ENCODE measurements at places on chromosomes 12 and 14.

DNA sequence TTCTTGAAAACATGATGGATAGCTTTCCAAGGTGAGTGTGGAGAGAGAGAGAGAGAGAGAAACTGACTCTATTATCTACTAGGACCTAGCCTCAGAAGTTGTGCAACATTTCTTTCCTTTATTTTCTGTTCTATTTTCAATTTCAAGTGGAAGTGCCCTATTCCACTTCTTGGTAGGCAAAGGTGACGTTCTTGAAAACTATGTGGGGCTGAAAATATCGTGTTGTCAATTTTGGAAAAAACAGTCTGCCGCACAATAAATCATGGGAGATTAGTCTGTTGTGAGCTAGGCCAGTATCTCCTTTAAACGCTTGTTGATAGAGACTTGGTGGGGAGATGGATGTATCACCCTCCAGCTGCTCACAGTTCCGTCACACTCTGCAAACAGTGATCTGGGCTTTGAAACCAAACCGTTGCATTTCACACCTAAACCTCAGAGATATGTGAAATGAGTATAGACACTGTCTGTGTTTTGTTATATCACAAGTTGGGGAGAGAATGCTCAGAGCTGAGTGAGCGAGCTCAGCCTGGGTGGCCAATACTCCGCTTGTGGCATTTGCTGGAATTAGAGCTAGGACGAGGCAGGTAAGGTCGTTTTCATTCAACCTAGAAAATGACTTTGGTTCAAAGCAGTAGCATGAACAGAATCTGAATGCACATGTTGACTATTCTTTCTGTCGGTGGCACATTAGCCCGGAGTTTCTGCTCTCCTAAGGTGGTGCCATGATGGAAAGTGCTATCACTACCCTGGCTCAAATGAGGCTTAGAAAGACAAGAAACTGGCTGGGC, 75.1 kb upstream of the ST8SIA1 start:
- DNase-seq, result no peak

DNA sequence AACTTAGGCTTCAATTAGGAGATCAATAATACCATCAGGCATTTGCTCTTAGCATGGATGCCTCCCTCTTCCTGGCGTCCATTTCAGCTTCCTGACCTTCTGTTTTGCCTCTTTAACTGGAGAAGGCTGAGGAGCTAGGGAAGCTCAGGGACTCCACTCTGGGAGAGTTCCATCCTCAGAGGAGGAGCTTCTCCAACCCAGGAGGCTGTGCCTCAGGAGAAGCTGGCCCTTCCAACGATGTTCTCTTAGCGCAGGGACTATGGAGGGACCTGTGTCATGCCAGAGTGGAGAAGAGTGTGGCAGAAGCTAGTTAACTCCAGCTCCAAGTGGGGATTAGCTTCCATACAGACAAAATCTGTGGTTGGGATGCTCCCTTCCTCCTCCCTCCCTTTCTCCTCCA, 58.0 kb downstream of the KCNA5 start:
- no peak for DNase-seq

GRCh38 chr12:81866081-81866480, 106.9 kb upstream of the PPFIA2 start:
- no peak for DNase-seq

DNA sequence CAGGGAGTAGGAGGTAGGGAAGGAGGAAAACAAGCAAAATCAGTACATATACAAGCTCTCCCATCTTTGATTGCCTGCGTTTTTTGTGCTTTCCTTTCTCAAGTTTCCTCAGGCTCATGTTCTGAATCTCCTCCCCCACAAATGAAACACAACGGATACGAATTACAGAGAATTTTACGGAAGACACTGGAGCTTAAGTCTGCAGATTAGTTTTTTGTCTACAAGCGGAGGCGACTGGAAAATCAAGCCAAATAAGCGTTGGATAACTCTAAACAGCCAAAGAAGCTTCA, 612 bp downstream of the WBP11 start:
- no peak for DNase-seq

DNA sequence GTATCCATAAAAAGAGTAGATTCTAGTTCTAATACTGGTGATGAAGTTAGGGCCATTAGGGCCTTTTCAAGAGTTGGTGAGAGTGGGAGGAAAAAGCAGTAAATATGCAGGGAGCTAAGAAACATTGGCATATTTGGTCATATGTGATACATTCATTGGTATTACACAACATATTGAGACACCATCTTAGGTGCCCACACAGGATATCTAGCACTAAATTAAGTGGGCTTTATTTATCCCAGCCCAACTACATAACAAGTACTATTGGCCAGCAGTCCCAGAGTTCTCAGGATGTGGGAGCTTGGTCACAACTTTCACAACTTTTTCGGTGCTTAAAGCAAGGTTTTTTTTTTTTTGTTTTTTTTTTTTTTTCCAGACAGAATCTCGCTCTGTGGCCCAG, 2.0 kb upstream of the ING4 start:
- no peak for DNase-seq

- no peak for DNase-seq
Observed at GRCh38 chr14:66046591-66046990, 439.6 kb upstream of the CCDC196 start.

DNA sequence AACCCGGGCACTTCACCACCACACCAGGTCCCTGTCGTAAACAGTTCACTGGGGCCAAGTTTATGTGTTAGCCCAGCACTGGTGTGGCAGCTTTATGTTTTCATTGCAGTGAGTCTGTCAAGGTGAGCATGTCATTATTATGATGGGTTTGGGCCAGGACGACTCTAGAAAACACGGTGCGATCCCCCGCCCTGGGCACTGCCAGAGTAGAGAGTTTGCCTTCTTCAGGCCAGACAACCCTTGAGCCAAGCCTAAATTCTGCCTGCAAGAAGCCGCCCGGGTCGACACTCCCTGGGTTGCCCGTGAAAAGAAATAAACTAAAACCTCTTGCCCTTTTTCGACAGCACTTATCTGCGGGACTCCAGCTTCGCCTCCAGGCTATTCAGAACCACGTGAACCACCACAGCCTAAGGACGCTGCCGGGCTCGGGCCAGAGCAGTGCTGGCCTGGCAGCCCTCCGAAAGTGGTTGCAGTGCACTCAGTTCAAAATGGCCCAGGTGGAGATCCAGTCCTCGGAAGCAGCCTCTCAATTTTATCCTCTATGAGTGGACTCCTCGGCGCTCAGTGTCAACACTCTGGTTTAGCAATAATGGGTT, 81.8 kb downstream of the PRIMA1 start:
- DNase-seq, result no peak

GRCh38 chr12:71888521-71888920, 49.0 kb downstream of the TBC1D15 start:
- no peak for DNase-seq

DNA sequence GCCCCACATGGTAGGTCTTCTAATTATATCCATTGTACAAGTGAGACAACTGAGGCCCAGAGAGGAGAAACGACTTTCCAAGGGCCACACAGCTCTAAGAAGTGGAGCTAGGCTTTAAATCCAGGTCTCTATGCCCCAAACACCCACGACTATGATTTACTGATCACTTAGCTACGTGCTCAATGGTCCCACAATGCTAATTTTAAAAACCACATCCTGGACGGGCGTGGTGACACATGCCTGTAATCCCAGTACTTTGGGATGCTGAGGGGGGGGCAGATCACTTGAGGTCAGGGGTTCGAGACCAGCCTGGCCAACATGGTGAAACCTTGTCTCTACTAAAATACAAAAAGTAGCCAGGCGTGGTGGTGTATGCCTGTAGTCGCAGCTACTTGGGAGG, 8.4 kb upstream of the MLEC start:
- DNase-seq, result no peak

DNA sequence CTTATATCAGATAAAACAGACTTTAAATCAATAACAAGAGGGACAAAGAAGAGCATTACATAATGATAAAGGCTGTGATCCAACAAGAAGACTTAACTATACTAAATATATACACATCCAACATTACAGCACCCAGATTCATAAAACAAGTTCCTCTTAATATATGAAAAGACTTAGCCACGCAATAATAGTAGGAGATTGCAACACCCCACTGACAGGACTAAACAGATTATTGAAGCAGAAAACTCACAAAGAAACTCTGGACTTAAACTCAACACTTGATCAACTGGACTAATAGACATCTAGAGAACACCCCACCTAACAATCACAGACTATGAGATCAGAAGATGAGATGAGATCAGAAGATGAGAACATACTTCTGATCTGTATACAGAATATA, 5.7 kb upstream of the CLEC14A start:
- no peak for DNase-seq

DNA sequence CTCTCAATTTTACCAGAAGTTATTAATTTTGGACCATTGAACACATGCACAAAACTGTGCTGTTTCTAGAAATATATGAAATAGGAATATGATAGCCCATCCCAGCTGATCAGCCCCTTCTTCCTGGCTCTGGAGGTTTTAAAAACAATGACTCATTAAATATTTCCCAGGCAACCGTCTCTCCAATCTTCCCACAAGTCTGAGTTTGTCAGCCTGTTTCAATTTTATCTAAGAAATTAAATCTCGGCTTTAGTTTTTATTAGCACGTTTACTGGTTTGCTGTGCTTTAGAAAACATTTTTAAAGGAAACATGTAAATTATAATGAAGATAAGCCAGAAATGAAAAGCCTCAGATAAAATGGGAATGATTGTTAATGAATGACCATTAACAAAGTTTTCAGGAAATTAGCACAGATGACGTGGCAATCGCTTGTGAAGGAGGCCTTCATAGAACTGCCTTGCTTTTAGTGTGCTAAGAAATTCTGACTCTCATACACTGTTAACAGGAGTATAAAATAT, 89.3 kb upstream of the RAP1B start:
- DNase-seq, result peak; percentile 61

DNA sequence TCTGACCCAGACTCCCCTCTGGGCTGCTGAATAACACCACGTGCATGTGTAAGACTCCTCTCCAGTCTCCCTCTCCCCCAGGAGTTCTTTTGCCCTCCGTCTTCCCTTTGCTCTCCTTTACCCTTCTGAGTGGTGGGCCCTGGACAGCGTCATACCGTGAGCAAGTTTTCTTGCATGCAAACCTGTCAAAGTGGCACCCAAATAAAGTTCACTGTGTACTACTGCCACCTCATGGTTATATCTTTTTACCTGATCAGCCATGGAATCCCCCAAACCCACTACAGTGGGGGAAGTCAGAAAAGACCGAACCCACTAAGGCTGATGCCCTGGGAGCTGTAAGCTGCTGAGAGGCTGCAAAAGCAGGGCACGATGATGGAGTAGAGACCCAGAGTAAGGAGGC, 131.1 kb upstream of the VRK1 start:
- no peak for DNase-seq

DNA sequence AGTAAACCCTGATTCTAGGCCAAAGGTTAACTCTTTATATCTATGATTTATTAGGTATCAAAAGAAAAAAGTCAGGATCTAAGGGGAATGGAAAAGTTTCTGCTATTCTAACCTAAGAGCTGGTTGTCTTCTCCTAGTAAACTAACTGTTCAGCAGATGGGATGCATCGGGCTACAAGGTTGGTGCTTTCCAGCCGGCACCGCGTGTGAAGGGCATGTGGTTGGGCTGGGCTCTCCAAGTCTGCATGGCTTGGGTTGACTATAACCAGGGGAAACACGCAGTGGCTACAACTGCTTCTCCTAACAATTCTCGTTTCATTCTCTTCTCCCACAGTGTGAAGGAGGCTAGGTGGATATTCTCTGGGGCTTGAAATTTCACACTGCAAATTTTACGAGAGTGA, 354.5 kb downstream of the APAF1 start:
- DNase-seq, result no peak

DNA sequence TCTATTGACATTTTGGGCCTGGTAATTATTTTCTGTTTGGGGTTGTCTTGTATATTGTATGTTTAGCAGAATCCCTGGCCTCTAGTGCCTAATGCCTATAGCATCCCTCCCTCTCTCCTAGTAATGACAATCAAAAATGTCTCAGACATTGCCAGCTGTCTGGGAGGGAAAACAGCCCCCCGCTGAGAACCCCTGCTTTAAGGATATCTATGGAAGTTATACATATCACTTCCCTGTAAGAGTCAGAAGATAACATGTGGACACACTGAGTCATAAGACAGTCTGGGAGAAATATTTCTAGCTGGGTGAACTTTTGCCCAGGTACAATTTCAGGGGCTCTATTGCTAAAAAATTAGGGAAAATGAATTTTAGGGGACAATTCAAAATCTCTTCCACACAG, 255.0 kb downstream of the PAWR start:
- DNase-seq, result no peak

- no peak for DNase-seq
Observed at GRCh38 chr12:132161036-132161781, 17.0 kb downstream of the NOC4L start.

DNA sequence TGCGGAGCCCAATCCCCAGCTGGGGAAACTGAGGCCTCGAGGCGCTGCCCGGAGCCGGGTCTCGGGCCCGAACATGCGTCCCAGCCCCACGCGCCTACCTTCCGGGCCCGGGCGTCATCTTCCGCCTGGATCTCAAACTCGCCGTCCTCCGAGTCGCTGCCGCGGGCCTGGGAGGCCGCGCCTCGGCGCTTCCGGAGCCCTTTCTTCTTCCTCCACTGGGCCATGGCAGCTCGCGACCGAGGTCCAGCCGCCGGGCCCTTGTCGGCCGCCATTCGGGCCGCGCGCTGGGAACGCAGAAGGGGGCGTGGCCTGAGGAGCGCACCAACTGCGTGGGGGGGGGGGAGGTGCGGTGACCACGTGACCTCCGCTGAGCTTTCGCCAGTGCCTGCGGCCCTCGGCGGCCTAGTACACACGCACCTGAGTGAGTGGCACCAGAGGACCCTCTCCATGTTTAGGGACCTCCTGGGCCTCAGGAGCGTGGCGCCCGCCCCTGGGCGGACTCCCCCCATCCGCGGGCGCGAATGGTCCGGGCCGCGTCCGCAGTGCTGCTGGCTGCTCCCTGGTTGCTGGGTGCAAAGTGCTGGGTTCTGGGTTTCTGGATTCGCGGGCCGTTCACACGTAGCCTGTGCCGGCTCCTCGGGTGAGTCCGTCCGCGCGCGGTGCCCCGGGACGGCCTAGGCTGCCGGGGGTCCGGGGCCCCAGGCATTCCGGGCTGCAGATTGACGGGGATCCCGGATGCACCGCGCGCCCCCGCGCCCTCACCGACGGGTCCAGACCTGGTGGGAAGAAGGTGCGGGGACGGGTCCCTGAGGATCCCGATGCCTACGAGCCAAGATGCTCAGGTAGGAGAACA, at the start of the genes DDX54 and RITA1:
TSS of gene DDX54 (minus strand) at position 299 of the 853 bp plus-strand sequence. CDS start at position 272, 27 bp downstream.
TSS of gene RITA1 (plus strand) at position 542 of the 853 bp plus-strand sequence. CDS start 1,026 bp downstream, outside the sequence.
- peak; percentile 70 for DNase-seq

GRCh38 chr12:26128168-26128567, 3.3 kb upstream of the BHLHE41 start:
- no peak for DNase-seq

GRCh38 chr12:124848621-124849380, 14.9 kb downstream of the SCARB1 start:
- DNase-seq, result no peak

GRCh38 chr12:19245106-19245505, 115.6 kb downstream of the PLEKHA5 start:
- DNase-seq, result no peak

- DNase-seq, result no peak
Observed at GRCh38 chr12:32025906-32026305, 66.7 kb downstream of the RESF1 start.

DNA sequence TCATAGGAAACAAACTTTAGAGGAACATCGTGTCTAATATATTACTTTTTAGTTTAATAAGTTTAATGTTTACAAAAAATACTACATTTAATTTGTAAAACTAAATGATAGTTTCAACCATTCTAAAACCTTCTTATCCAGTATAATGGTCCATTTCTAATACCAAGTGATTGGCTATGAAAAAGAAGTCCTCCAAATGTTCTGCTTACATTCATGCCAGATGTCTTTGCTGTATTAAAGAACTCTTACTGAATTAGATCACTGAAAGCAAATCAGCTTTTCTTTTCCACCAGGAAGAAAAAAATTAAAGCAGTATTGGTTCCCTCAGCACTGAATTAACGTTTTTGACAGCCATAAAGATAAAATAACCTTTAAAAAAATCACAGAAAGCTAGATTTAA, 3.7 kb downstream of the NOVA1 start:
- no peak for DNase-seq

Measured in HTR-8/SVneo (cell line).